NCI-H460 (cell line): ENCODE measurements at places on chromosomes 16 and 17. TPM values are rescaled to one million over a fixed set of nuclear protein-coding genes. Genes with fewer than 3 reads are reported as not detected.

Gene RNF167
- 59.5 and 62.7 TPM in 2 replicates for total RNA-seq

Gene CD300LG
- not detected in 2 replicates for total RNA-seq

- DNase-seq, result no peak
Measured at GRCh38 chr16:54878301-54878700, 52.4 kb upstream of the IRX5 start.

- no peak for DNase-seq
Measured at GRCh38 chr17:79023886-79024771, at the start of gene C1QTNF1. C1QTNF1 (plus strand) TSS chr17:79024169; CDS start chr17:79043969, 19,800 bp downstream.

DNA sequence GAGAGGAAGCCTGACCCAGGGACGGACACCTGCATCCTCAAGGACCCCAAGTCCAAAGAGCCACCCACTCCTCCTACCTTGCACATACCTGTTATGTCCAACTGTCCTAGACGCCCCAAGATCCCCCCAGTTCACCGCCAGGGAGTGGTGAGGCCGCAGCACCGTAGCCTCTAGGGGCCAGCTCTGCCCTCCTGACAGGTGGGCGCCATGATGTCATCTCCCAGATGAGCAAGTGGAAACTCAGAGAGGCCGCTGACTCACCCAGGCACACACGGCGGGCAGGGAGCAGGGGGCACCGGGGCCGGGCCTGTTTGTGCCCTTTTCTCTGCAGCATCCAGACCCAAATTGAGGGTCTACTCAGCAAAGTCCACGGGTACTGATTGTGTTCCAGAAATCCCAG, 4.8 kb upstream of the ZNF469 start:
- DNase-seq, result no peak

DNA sequence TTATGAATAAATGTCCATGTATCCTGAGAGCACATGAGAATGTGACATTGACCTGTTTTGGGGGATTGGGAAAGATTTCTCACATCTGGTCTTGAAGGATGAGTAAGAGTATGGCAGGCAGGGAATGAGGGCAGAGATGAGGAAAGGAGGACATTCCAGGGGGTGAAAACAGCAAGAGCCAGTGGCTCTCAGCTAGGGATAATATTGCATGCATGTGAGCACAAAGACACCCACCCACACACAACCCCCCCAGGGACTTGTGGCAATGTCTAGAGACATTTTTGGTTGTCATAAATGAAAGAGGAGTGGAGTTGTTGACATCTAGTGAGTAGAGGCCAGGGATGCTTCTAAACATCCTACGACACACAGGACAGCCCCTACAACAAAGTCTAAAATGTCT, 6.0 kb downstream of the MYO1D start:
- no peak for DNase-seq
